ENCODE measurements at places on chromosomes 6 and 20. TPM values are rescaled to one million over a fixed set of nuclear protein-coding genes. Genes with fewer than 3 reads are reported as not detected.

The LY86 gene
- not detected for total RNA-seq

The SNAP25 gene
- 0.40 TPM for total RNA-seq

The SCRT2 gene
- not detected for total RNA-seq

The TMEM217 gene
- total RNA-seq = 1.8 TPM

The PSMB1 gene
- total RNA-seq = 323 TPM

The FLRT3 gene
- total RNA-seq = 0.06 TPM

The CALHM4 gene
- not detected for total RNA-seq

The TRIM38 gene
- total RNA-seq = 10.2 TPM

The OR2J3 gene
- not detected for total RNA-seq

The ACAT2 gene
- 63.2 TPM for total RNA-seq

The LY6G6D gene
- not detected for total RNA-seq

The CUL9 gene
- 23.7 TPM for total RNA-seq

The CST5 gene
- total RNA-seq = not detected

The RAD21L1 gene
- not detected for total RNA-seq

The CDS2 gene
- total RNA-seq = 26.8 TPM

The PKHD1 gene
- total RNA-seq = not detected

The SLC17A2 gene
- not detected for total RNA-seq

The ID4 gene
- total RNA-seq = 40.4 TPM

The TRAM2 gene
- 157 TPM for total RNA-seq

The CD24 gene
- total RNA-seq = 0.26 TPM

The ADGRG6 gene
- under 0.01 TPM for total RNA-seq

The OR12D3 gene
- total RNA-seq = not detected

The TMEM200A gene
- total RNA-seq = 102 TPM

The FERMT1 gene
- total RNA-seq = 0.53 TPM

The HTR1E gene
- total RNA-seq = not detected

The ECT2L gene
- total RNA-seq = under 0.01 TPM

The ZNF318 gene
- 5.5 TPM for total RNA-seq

The ACTL10 gene
- total RNA-seq = 2.6 TPM

The GRIK2 gene
- 0.19 TPM for total RNA-seq

The RIPOR2 gene
- total RNA-seq = 5.4 TPM

The MCHR2 gene
- total RNA-seq = not detected

The LSM14B gene
- 32.6 TPM for total RNA-seq

The FKBP1C gene
- total RNA-seq = 0.79 TPM

The JAG1 gene
- 219 TPM for total RNA-seq

The KIF6 gene
- total RNA-seq = 0.19 TPM

The TP53TG5 gene
- total RNA-seq = not detected

The C20orf96 gene
- total RNA-seq = 3.7 TPM

The ZNF334 gene
- 1.8 TPM for total RNA-seq

The ZSCAN12 gene
- total RNA-seq = 6.6 TPM

The GLP1R gene
- total RNA-seq = not detected

The HTR1B gene
- 0.06 TPM for total RNA-seq

The CYP21A2 gene
- under 0.01 TPM for total RNA-seq

The RIN2 gene
- total RNA-seq = 42.2 TPM

The LAMA4 gene
- 568 TPM for total RNA-seq

The FRK gene
- 0.79 TPM for total RNA-seq

The OR11A1 gene
- total RNA-seq = not detected

The HSD17B8 gene
- 8.6 TPM for total RNA-seq

The TCP11 gene
- total RNA-seq = 0.13 TPM

The KCNK17 gene
- not detected for total RNA-seq

All from aortic smooth muscle cell (primary cell).